Suprapubic skin (tissue), 4 donors: ENCODE measurements at places on chromosomes 2 and 18. TPM values are rescaled to one million over a fixed set of nuclear protein-coding genes. Genes with fewer than 3 reads are reported as not detected.

GRCh38 chr2:83016343-83017110 is 1442.6 kb downstream of the SUCLG1 start:
- DNase-seq = no peak

DNA sequence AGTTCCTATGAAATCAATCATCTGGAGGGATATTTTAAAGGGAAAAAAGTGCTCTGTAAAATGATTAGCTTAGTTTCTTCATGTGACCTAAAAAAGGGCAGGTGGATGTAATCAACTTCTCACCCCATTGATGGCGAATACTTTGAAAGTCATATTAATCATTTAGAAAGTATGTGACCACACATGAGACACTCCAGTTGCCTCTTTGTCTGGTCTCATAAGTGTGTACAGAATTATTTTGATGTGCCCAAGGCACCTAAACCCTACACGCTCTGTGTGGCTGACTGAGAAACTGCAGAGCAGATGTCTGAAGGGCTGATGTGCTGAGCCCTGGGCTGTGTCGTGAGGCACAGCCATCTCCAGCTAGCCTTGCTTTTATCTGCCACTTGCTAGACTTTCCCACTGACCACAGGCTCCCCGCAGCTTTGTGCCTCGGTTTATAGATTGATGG is 26.9 kb downstream of the SGPP2 start:
- no peak for DNase-seq

Gene LIMS4
- total RNA-seq = not detected

DNA sequence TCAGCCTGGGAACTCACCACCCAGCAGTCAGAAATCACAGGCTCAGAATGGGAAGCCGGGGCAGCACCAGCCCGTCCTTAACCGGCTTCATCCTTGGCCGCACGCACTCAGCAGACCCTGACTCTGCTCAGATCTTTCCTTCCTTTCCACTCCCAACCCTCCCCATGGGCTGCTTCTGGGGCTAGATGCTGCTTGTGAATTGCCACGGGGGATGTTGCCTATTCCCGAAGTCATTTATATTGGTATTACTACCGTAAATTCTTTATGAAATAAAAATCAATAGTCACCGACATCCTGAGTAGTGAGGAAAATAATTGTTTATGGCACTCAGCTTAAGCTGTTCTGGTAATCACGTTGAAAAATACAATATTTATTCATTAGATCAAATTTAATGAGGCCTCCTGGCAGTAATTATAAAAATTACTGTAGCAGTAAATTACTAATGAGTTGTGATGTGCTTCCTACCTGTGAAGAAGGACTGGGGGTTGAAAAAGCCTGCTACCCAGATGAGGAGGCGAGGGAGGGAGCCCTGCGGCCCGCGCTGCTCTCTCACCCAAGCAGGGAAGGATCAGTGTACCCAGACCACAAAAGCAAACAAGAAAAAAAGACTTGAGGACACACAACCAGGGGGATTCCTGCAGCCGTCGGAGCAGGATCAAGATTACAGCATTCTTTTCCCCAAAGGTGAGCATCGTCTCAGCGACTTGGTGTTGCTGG is 31.5 kb downstream of the CDCA7 start:
- no peak for DNase-seq

DNA sequence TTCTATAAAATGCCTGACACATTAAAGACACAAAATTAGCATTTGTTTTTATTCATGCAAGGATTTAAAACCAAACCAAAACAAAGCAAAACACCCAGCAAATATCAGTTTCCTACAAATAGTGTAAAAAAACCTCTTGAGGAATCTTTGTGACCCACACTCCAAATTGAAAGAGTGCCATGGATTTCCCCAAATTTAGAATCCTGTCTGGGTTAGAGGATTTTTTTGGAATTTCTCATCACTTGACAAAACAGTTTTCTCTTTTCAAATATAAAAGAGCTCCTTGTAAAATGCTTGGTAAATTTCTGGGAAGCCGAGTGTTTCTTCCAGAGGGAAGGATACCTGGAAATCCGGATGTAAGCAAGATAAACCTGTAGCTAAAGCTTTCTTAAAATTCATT is 1.7 kb upstream of the FN1 start:
- no peak for DNase-seq

- DNase-seq = no peak
Observed at GRCh38 chr2:227406177-227407031, 18.7 kb upstream of the SCYGR1 start.

DNA sequence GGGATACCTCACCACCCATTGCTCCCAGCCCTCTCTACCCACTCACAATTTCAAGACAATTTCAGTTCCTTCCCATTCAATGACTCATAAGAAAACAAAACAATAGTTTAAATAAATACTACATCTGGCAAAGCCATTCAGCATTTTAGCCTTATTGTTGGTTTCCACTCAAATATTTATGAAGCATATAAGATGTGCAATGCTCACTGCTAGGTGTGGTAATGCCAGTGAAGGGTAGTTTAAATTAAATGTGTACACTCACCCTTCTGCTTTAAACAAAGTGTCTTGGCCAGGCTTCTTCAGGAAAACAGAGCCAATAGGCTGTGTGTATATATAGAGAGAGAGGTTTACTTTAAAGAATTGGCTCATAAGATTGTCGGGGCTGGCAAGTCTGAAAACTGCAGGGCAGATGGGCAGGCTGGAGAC is 37.0 kb downstream of the INO80C start:
- DNase-seq = no peak

DNA sequence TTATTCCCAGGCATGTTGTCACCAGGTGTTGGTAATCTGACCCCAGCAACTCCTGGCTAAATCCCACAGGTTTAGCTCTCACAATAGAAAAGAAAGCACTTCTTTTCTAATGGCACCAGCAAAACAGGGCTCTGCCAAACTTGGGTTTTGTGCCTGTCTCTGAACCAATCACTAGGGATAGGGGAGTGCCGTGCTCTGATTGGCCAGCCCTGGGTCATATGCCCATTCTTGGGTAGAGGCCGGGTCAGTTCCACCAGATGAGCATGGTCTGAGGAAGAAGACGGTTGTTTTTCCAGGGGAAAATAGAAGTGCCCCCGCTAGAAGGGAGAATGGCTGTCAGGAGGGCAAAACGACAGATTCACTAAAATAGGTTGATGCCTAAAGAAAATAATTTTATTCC is 14.7 kb downstream of the CDK15 start:
- no peak for DNase-seq

GRCh38 chr18:79680100-79680879 is 687 bp downstream of the CTDP1 start:
- no peak for DNase-seq

GRCh38 chr2:10036095-10036884 is 7.1 kb upstream of the KLF11 start:
- no peak for DNase-seq

Gene RFX8
- total RNA-seq = not detected

DNA sequence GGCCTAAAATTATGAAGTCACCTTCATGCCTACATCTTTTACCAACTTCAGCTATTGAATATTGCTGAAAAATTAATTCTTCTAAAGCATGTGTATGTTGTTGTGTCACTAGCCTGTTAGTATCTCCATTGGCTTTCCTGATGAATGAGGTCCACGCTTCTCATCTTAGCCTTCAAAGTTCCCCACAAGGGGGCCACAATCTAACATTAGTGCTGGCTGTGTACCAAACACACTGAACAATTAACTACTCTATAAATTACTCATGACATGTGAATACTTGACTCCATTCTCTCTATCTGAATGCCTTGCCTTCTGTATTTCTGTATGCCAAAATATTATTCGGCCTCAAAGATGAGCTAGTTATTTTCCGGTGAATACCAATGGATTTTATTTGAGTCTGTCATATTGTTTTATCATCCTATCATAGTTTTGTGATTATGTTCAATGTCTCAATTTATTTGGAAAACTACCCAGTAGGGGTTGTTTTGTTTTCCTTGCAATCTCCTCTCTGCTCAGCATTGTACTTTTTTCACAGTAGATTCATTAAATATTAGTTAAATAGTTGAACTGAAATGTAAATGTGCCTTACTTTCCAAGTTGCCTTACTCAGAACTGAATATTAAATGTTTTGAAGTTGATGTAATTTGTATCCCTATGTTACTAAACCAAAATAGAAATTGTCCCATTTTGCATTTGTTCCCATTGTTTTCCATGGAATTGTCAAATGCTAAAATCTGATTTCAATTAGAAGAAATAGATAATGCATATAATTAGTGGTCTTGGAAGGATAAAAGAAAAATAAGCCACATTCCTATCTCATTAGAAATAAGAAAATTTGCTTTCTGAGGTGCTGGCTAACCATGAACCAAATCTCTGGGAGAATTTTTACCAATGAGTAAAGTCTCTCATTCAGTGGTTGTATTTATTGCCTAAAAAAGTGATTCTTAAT is 208.4 kb upstream of the COL3A1 start:
- no peak for DNase-seq

Gene ARHGEF4
- 128 TPM for total RNA-seq

Gene IL37
- 130 TPM for total RNA-seq

DNA sequence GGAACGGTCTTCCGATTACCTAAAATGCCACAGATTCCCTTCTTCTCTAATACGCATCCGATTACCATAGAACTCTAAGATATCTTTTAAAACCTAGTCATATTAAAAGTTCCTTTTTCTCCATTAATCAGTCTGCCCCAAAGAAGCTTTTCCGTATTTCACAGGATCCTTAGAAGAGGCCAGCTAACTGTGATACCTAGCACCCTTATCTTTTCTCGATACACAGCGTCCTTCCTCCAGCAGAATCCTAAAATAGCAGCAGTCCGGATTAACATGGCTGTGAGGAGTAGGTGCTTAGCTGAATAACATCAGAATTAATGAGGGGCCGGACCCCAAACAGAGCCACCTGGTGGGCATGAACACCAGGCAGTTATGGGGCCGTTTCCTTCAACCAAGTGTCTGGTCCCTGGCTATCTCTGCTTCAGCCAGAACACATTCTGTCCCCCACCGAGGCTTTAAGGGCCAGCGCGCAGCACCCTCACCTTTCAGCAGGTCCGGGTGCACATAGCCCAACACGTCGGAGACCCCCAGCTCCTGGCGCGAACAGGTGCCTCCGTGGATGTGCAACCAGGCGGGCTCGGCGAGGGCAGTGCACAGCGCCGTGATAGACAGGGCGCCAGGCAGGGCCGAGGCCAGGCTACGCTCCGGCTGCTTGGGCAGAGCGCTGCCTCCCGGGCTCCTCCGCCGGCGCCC is 995 bp downstream of the TMEM127 start:
- DNase-seq = no peak

Gene RAD51AP2
- 0.89 TPM for total RNA-seq

Gene MC4R
- not detected for total RNA-seq

DNA sequence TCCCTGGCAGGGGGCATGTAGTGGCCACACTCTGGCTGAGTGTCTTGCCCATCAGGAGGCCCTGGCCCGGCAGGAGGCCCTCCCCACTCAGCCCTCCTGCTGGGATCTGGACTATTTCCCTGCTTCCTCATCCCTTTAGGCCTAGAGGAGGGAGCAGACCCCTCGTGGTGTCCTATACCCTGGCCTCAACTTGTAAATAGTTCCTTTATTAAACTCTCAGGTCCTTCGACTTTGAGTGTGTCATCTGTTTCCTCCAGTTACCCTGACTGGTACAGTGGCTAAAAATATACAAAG is 166.7 kb upstream of the GLI2 start:
- no peak for DNase-seq

GRCh38 chr2:10285191-10285555 is 17.5 kb upstream of the HPCAL1 start:
- DNase-seq = no peak

GRCh38 chr2:100835006-100835659 is 15.2 kb downstream of the NPAS2 start:
- DNase-seq = no peak

Gene C1GALT1C1L
- total RNA-seq = 0.44 TPM

DNA sequence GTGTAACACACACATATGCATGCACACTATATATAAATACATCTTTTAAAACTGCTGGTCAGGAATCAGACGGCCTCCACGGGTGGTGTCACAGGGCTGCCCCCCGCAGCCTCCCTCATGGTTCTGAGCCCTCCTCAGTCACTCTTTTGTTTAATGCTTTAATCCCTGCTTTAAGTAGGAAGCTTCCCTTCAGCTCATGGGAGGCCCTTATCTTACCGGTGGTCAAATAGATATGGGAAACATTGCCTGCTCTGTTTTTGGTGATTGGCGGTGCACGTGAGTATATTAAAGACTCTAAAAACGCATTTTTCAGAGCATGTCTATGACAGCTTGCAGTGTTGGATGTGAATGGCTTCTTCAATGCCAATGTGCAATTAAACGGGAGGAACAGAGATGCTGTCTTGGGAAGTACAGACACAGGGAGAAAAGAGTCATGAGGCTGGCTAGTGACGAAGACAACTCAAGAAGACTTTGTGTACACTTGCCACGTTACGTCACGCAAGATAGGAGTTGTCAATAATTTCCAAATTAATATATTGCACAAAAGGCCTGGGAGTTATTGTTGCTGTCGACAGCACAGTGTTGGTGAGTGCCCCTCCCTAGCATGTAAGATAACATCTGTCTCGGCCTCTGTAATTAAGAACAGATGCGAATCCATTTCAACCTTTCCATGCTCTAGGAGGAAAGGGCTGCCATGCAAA is 23.3 kb downstream of the GNLY start:
- peak; percentile 73 for DNase-seq

Gene CYTIP
- total RNA-seq = 9.6 TPM

DNA sequence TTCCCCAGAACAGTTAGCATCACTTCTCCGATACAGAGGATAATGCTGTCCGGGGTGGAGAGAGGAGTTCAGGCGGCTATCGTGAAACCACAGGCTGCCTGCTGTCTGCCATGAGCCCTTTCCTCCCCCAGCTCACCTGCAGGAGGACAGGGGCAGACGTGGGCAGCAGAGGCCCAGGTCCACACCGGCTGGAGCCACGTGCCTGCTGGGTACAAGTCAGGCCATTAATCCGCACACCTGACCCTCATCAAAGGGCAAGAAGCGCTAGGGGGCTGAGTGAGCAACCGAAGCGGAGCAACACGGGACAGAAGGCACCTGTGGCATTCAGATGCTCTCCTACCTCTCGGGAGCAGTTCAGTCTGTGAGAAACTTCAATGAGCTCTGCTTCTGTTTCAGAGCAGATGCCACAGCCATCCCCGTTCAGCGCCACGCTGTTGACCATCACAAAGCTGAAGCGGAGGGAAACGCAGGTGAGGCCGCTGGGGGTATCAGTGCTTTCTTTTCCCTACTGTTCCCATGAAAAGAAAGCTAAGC is 21.5 kb downstream of the MPPE1 start:
- DNase-seq = peak; percentile 24

GRCh38 chr2:100886085-100886484 is 66.1 kb downstream of the NPAS2 start:
- no peak for DNase-seq

GRCh38 chr2:103174711-103175110 is 412.9 kb downstream of the TMEM182 start:
- no peak for DNase-seq
